ENCODE measurements at places on chromosomes 12 and 14. TPM values are rescaled to one million over a fixed set of nuclear protein-coding genes. Genes with fewer than 3 reads are reported as not detected.

DNA sequence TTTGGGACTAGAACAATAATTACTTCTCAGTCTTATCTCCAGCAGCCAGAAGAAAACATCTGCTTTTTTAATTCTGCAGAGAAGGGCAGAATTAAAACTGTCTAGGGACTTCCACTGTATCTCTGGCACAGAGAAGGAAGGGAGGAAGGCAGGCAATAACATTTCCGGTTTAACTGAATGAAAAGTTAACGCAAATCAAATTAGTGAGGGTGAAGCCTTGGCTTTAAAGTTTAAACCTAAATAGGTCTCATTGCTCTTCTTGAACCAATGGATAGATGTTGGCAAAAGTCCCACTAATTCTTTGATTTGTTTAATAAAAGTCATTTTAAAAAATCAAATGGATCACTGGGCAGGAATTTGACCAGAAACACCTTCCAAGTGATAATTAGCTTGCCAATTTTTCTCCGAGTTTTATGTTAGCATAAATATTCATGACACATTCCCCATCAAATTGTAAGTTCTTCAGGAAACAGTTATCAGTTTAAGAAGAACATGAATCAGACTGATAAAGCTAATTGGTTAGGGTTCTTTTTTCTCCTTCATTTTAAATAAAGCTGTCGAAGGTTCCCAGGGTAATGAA is 181.9 kb downstream of the SLC15A5 start:
- DNase-seq: no peak

The SCNN1A gene
- 0.54 TPM for total RNA-seq

- no peak for DNase-seq
Observed at GRCh38 chr14:80901260-80901659, 40.3 kb downstream of the CEP128 start.

DNA sequence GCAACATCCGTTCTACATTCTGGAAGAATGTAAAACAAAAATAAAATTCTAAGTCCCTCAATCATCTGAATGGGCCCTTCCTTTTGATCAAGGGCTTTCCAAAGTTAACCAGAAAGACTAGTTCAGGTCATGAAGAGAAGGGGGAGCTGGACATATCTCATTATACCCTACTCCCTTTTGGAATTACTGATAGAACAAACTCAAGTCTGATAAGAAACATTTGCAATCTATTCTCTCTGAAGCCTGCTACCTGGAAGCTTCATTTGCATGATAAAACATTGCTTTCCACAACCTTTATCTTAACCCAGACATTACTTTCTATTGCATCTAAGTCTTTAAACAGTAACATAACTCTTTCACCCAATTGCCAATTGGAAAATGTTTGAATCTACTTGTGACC is 8.3 kb upstream of the ACSM4 start:
- DNase-seq: no peak

The CELA1 gene
- not detected for total RNA-seq

The P3H3 gene
- 0.40 TPM for total RNA-seq

- DNase-seq: peak; percentile 59
Observed at GRCh38 chr14:97379091-97379531, 581.9 kb downstream of the VRK1 start.

Data from activated CD4-positive, alpha-beta T cell treated with anti-CD3 and anti-CD28 coated beads, Interleukin-2, amount 10 ng/mL, durations not matched to agents 7 days and 5 days (primary cell).